ENCODE measurements at places on chromosomes 16 and 17.

- DNase-seq: no peak
These were observed 12.9 kb downstream of the SPAG9 start for GRCh38 chr17:51107778-51108177.

DNA sequence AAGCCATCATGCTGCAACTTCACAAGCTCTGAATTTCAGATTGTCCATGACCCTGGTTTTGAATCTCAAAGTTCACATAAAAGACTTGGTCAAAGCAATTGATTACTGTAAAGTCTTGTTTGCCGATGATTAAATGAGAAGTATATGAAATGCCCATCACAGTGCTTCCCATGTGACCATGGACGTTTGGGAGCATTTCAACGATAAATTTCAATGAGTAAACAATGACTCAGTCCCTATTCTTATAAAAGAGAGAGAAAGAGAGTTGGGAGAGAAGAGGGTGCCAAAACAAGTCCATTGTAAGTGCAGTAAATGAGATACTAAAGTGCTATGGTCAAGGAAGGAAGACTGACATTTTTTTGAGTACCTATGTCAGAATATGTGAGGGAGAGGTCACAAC lies 276.9 kb downstream of the SOX9 start:
- no peak for DNase-seq

- DNase-seq: peak; percentile 85
These were observed 7.3 kb downstream of the CYGB start for GRCh38 chr17:76530095-76530723.

- peak; percentile 71 for DNase-seq
These were observed 14.0 kb downstream of the NR1D1 start for GRCh38 chr17:40086150-40087044.

- no peak for DNase-seq
These were observed 8.2 kb upstream of the MPRIP start for GRCh38 chr17:17034026-17034425.

DNA sequence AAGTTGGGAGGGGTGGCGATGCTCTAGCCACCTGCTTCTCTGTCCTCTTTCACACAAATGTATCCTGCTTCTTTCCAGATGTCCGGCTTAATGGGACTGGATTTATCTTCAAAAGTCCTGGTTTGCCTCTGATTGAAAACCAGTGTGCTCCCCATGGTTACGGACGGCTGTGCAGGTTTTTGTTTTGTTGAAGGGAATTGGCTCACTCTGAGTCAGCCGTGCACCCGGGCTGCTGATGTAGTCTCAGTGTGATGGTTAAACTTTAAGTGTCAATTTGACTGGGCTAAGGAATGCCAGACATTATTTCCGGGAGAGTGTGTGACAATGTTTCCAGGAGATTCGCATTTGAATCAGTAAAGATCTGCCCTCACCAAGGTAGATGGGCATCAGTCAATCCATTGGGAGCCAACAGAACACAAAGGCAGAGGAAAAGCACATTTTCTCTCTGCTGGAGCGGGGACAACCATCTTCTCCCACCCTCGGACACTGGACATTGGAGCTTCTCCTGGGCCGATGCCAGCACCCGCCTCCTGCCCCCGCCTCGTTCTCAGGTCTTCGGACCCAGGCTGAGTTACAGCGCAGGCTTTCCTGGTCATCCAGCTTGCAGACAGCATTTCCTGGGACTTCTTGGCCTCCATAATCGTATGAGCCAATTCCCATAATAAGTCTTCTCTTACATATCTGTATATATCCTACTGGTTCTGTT lies 126.9 kb upstream of the TNRC6C start:
- no peak for DNase-seq

DNA sequence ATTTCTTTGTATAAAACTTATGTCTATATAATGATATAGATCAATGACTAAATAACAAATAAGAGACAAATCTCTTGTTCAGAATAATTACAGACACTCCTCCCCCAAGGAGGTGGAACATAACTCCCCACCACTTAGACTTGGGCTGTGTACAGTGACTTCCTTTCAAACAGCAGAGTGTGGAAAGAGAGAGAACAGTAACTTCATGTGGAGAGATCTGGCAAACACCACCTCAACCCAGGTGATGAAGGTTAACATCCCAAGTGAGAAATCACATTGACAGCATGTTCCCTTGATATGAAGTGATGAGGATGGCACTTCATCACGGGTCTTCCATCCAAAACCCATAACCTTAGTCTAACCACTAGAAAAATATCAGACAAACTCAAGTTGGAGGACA lies 169.3 kb downstream of the PARN start:
- no peak for DNase-seq

DNA sequence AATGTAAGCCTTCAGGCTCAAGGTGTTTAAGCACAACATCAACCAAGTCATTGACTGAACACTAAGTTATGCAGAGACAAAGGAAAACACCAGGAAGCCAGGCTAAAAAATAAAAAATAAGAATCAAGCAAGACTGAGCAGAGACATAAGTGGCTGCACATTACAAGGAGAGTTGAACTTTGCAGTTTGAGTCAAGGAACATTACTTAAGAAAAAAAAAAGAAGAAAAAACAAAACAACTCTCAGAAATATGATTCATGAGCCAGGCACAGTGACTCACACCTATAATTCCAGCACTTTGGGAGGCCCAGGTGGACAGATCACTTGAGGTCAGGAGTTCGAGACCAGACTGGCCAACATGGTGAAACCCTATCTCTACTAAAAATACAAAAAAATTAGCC lies 168.1 kb downstream of the C16orf95 start:
- DNase-seq: no peak

GRCh38 chr16:13401641-13402040 lies 500.2 kb downstream of the SHISA9 start:
- no peak for DNase-seq

Data from suppressor macrophage (primary cell).